Naive B cell (primary cell): ENCODE measurements at places on chromosomes 4 and X. TPM values are rescaled to one million over a fixed set of nuclear protein-coding genes. Genes with fewer than 3 reads are reported as not detected.

The SLC4A4 gene
- not detected for polyA plus RNA-seq

The COX7B2 gene
- not detected for polyA plus RNA-seq

DNA sequence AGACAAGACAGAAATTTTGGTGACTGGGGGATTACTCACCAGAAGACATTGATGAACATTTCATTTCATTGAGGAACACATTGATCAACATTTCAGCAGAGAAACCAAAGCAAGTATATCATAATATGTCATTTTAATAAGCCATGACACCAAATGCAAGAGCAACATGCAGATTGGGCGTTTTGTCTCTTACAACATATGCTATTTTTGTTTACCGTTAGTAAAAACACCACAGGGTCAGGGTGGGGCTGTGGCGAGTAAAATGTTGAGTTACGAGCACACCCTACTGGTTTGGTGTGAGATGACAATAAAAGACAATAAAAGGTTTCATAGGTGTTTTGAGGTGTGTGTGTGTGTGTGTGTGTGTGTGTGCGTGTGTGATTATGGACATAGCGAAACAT lies 294.5 kb downstream of the PDGFC start:
- no peak for DNase-seq

- DNase-seq, result no peak
These were observed 74.5 kb upstream of the BOD1L1 start for GRCh38 chr4:13701937-13702446.

DNA sequence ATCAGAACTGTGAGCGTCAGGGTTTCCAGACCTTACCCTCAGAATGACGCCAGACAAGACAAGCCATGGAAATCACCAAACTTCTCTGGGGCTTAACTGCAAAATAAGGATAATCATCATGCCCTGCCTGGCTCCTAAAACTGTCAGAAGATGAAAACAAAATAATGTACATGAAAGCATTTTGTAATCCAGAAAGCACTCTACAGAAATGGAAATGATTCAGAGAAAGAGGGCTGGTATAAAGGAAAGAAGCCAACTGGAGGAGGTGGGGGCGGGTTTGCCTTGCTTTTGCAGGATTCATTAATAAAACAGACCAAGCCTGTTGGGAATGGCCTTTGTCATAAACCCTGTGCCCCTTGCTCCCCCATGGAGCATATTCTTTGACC lies 47.3 kb downstream of the SEPSECS start:
- DNase-seq, result no peak

DNA sequence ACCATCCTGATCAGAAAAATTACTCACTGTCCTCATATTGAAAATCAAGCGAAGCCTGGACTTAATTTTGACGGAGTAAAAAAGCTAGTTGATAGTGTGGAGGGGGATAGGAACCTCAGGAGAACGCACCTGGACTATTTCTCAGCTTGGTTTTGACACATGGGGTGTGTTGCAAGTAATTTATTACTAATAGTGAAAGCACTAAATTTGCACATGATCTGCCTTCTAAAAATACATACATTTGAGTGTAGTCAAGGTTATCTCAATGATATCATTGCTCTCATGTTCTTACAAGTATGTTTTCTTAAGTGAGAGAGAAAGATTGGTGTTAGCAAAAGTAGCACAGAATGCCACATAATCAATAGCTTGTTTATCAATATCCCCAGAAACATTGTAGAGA lies 29.5 kb downstream of the LRIT3 start:
- DNase-seq, result no peak

- no peak for DNase-seq
These were observed 1.4 kb downstream of the FGF13 start for GRCh38 chrX:138709886-138710791.

DNA sequence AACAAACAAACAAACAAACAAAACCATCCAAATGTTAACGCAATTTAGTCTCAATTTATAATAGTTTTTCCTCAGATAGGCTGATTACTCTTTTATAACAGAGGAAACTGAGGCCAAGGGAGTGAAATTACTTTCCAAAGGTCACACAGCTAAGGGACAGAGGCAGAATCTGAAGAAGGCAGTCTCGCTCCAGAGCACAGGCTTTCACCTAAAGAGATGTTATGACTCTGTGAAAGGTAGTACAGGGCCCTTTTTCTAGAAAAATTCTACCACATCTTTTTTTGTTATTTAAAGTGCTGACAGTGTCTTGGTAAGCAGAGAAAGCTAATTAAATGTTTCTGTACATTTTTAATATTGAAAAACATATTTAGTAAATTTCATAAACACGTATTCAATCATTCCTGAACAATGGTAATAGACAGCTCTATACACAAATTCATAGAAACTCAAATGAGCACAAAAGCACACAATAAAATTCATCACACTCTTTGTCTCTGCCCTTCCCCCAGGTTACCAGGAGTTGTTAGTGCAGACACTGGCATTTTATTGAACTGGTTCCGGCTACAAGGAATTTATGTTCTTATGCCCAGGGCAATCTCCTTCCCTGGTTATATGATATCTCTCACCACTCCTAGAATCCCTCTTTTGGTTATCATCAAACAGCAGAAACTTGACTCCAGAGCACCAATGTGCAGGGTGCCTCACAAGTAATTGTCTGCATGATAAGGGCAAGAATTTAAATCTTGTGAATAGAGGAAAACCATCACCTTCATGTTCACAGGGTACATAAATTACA lies 7.7 kb upstream of the APBB2 start:
- no peak for DNase-seq

DNA sequence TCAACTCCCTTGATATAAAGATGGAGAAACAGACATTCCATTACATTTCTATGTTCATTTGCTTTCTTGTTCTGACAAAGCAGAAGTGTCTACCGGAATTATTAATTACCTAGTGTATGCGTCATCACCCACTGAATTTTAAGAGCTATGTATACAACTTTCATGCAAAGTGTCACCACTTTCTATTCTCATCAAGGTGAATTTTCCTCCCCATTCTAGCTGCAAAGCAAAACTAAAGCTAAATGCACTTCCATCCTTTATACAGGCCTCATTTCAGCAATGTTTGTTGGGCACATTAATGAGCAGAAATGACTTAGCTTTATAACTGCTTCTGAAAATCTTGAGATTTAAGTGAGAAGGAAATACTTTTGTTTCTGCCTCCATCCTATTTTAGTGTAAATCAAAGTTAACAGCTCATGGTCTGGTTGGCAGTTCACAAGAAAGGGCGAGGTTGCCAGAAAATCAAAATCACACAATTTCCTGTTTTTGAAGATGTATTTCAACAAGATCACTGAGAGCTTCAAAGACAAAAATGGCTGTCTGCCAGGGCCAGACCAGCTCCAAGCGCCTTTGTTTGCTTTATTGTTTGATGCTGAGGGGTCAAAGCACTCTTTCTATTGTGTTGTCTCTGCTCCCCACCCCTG lies 7.2 kb upstream of the FAM9C start:
- peak; percentile 53 for DNase-seq

DNA sequence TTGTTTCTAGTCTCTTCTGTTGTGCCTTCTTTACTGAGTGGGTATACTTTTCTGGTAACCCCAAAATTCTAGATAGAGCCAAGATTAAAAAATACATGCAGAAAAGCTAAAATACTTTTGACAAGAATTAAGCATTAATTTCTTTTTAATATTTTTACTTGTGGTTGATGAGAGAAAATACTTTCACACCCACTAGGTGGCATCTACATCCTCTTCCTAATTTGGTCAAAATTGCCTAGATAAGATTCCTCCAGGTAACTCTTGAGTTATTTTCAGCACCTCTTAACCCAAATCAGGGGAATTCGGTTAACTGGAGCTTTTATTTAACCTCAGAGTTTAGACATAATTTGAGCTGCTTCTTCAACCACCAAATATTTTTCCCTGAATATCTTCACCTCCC lies 28.4 kb upstream of the COX7B2 start:
- DNase-seq, result no peak

- DNase-seq, result no peak
These were observed 589.7 kb downstream of the SPRY1 start for GRCh38 chr4:123986268-123986798.

- no peak for DNase-seq
These were observed 44.8 kb downstream of the HMGB2 start for GRCh38 chr4:173289353-173289727.
